Activated T-cell treated with anti-CD3 and anti-CD28 coated beads, Interleukin-2, amount 50 U/mL, for 4 hours (primary cell): ENCODE measurements at places on chromosomes 3 and 15.

DNA sequence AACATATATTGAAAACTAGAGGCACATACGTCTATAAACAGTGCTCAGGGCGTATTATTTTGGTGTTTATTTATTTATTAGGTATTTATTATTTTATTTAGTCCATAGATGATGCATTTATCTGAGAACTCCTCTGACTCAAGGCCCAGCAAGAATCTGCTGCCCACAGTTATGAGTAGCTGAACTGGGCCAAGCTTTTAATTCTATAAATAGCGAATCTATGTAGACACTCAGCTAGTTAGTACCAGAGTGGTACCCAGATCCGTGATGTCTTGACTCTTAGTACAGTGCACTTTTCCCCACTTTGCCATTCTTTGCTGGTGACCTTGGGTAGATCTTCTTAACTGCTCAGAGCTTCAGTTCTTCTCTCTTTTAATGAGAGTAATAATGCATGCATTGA, 370.4 kb upstream of the TPRG1 start:
- no peak for DNase-seq

- DNase-seq, result no peak
Measured at GRCh38 chr15:82317091-82317489, 32.2 kb downstream of the GOLGA6L10 start.

GRCh38 chr3:99640214-99640851, 1.9 kb downstream of the COL8A1 start:
- DNase-seq, result no peak

DNA sequence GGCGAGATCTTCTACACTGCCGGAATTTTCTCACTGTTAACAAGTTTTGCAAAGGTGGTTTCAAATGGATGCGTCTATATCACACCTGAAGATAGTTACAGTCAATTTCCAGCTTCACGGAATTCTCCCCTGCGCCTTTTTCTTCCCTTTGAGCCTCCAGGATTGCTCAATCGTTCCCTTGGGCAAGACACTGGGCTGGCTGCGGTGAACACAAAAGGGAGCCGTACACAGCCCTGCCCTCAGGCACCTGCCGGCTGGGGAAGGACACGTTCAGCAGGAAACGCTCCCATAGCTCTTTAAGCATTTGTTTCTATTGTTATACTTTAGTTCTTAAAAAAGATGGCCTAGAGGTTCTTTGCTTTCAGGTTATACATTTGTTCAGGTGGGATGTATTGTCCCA, 85.7 kb downstream of the C3orf70 start:
- no peak for DNase-seq

GRCh38 chr15:40282147-40282868, 556 bp downstream of the ANKRD63 start:
- DNase-seq, result peak; percentile 32
